Bronchial epithelial cell (primary cell): ENCODE measurements at places on chromosomes 2 and 18. TPM values are rescaled to one million over a fixed set of nuclear protein-coding genes. Genes with fewer than 3 reads are reported as not detected.

HOXD8 gene
- total RNA-seq, result not detected in 2 replicates

NYAP2 gene
- not detected in 2 replicates for total RNA-seq

SCN9A gene
- 8.4 and 14.0 TPM in 2 replicates for total RNA-seq

SMPD4 gene
- 9.5 TPM in 2 replicates for total RNA-seq

C2orf74 gene
- total RNA-seq, result 10.0 and 13.1 TPM in 2 replicates

ALPI gene
- total RNA-seq, result not detected in 2 replicates
